Tibial artery (tissue), 4 donors: ENCODE measurements at places on chromosomes 12 and 14.

DNA sequence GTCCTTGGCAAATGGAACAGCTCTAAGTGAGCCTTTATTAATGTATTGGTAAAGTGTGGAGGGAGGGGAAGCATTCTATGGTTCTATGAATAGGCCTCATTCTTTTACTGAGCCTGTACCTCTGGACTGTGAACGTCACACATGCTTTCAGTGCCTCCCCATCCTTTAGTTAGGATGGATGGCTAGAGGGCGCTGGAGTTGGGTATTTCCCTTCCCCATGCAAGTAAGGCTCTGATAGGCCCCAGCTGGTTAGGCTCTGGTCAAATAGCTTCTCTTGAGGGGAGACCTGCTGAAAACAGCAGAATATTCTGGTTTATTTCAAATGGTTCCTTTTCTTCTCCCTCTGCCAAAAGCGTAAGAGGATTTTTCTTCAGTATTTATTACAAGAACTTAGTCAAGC, 860.9 kb upstream of the MDGA2 start:
- no peak for DNase-seq

GRCh38 chr12:32201976-32202375, 95.3 kb downstream of the BICD1 start:
- DNase-seq, result peak; percentile 26

GRCh38 chr12:114342656-114343055, 63.3 kb downstream of the TBX5 start:
- no peak for DNase-seq

- no peak for DNase-seq
Measured at GRCh38 chr12:5565933-5566599, 134.2 kb downstream of the NTF3 start.

DNA sequence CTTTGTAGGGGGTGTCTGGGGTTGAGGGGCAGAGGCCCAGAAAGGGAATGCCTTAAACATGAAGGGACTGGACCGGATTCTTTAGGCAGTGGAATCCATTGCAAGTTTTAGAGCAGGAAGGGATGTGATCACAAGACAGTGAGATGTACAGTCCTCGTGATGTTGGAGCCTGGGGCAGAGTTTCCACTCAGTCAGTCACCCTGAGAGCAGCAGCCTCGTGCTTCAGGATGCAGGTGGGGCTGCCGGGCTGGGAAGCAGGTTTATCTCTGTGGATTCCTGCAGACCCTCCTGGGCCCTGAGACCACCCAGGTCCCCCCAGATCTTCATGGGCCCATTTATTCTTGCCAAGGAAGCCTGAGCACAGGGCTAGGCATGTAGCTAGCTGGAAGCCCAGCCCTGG, 38.5 kb downstream of the RIN3 start:
- DNase-seq, result no peak

DNA sequence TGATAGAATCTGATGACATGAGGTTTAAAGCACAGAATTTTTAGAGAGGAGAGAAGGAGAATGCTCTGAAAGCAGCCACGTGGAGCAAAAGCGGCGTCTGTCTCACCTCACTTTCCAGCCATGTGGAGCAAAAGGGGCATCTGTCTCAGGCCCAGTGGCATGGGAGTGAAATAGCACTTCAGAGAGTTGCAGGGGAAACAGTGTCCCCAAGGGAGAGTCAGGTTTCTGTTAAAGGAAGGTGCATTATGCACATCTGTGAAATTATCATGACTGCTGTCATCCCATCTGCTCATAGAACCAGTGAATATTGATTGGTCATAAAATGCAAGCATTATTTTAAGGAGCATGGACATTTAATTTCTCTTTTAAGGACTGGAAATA, 124.0 kb downstream of the BICD1 start:
- DNase-seq, result no peak

GRCh38 chr12:122452701-122453285, 30.3 kb upstream of the CLIP1 start:
- no peak for DNase-seq

GRCh38 chr14:93778453-93778852, 9.8 kb downstream of the PRIMA1 start:
- DNase-seq, result no peak

GRCh38 chr12:58051378-58051777, 110.0 kb downstream of the ATP23 start:
- DNase-seq, result no peak
